ENCODE measurements at places on chromosomes 12 and 14. TPM values are rescaled to one million over a fixed set of nuclear protein-coding genes. Genes with fewer than 3 reads are reported as not detected.
A peak's percentile ranks its signal among the peaks of the same experiment; 100 is the strongest.

Gene GON7
- 5.3 TPM for total RNA-seq

Gene RND1
- total RNA-seq: 2.2 TPM

Gene KRT74
- total RNA-seq: not detected

Gene GLT1D1
- total RNA-seq: 0.16 TPM

Gene IAPP
- not detected for total RNA-seq

Gene GALNT6
- total RNA-seq: 13.8 TPM

DNA sequence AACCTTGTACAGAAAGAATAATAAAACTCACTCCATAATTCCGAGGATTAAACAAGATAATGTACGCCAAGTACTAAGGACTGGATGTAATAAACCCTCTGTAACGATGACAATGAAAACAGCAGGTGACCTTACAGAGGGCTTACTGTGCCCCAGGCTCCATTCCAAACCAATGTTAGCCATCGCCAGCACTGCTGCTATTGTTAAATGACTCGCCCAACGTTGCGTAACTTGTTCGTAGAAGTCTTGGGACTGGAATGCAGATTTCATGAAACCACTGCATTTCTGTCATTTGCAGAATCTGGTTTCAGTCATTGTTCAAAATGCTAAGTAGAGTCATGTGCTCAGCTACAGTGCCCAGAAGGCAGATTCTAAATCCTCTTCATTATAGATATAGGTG, 728 bp upstream of the STON2 start:
- peaks cover 13% of the 10 kb centered on the region for H3K27me3 ChIP-seq
- no peaks in the 10 kb centered on the region for H3K36me3 ChIP-seq
- peak overlapping the region; percentile 41 for H3K4me3 ChIP-seq
- H3K27ac ChIP-seq: peak overlapping the region; percentile 84
- DNase-seq: peak; percentile 100

DNA sequence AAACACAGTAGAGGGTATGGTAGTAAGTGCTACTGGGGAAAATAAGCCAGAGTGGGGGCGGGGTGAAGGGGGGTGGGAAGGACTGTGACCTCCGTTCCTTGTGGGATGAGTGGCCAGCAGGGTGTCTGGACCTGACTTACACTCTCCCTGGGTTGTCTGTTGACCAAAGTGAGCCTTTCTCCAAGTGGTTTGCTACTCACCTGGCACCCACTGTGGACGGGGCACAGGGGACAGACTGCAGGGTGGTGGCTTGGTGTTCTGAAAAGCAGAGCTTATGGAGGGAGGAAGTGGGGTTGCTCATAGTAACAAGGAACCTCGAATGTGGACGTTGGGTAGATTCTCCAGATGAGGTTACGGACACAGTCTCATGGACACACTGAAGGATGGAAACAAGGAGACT, 94.4 kb upstream of the VRK1 start:
- H3K27me3 ChIP-seq: no peaks in the 10 kb centered on the region
- no peak overlapping the region for H3K27ac ChIP-seq
- no peak overlapping the region for H3K4me3 ChIP-seq
- no peaks in the 10 kb centered on the region for H3K4me1 ChIP-seq
- no peaks in the 10 kb centered on the region for H3K36me3 ChIP-seq

GRCh38 chr12:13222076-13222475, 25.6 kb downstream of the EMP1 start:
- peaks cover 18% of the 10 kb centered on the region for H3K4me1 ChIP-seq
- no peaks in the 10 kb centered on the region for H3K27me3 ChIP-seq
- no peak overlapping the region for H3K4me3 ChIP-seq
- no peak for DNase-seq
- H3K27ac ChIP-seq: no peak overlapping the region

DNA sequence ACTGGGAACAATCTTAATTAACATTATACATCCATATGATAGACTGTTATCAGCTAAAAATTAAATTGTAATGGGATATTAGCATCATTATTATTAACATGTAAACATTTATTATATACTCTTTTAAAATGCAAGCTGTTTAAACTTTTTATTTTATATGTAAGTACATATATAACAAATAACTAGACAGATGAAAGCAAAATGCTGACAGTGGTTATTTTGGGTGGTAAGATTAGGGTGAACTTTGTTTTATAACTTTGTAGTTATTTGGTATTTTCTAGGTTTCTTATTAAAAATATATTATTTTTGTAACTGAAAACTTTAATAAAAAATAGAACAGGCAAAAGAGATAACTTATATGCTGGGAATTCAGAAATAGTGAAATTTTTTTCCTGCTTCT, 62.6 kb upstream of the KIF21A start:
- no peaks in the 10 kb centered on the region for H3K4me1 ChIP-seq
- no peaks in the 10 kb centered on the region for H3K36me3 ChIP-seq
- no peak overlapping the region for H3K27ac ChIP-seq
- no peak for DNase-seq
- no peak overlapping the region for H3K4me3 ChIP-seq

DNA sequence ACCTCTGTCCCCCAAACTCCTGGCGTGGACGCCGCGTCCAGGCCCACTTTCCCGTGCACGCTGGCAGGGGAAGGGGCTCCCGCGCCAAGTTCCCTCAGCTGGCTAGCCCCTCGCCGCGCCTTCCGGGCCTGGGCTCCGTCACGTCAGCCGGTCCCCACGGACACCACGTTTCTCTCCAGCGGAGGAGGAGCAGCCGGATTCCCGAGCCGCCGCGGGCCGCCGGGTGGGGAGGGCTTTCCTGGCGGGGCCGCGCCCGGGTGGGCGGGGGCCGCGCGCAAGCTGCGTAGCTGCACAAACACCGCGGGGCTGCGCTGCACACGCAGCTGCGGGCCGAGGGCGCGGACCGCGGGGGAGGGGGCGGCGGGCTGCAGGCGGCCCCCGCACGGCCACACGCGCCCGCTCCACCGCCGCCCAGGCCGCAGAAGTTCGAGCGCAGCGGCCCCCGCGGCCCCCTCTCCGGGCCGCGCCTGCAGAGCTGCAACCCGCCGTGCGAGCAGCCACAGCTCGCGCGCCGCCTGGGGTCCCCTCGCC, 45.1 kb upstream of the PNMA1 start:
- peak; percentile 39 for DNase-seq
- peaks cover 46% of the 10 kb centered on the region for H3K4me1 ChIP-seq
- H3K4me3 ChIP-seq: peak overlapping the region; percentile 73
- no peaks in the 10 kb centered on the region for H3K36me3 ChIP-seq

DNA sequence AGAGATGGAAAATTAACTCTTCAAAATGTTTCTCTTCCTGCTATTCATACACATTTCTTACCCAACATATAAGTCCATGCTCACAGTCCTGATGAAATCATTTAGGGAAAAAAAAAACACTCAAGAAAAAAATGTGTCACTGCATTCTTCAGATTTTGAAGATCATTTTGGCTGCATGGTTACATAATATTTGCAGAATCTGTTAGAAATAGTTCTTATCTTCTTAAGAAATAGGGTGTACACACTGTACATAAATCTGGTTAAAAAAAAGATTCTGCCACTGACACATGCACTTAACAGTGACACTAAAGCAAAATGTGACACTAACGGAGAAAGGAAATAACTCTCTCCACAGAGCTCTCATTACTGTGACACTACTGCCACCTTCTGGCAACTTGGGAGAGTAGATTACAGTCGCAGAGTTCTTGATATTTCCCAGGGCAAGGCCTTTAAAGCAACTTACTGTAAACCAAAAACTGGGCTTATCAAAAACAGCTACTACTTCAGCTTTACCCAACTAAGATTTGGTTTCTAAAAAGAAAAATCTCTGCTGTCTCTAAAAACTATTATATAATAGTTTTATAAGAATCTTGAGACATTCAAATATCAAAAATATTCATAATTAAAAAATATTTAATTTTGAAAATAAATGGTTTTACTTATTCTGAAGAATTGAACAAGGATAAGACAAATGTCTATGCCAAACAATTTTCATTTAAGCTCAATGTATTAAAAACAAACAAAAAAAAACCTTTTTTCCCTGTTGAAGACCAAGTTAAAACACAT, 65.0 kb downstream of the SETD3 start:
- no peak overlapping the region for H3K27ac ChIP-seq
- no peak overlapping the region for H3K4me3 ChIP-seq
- peaks cover 6% of the 10 kb centered on the region for H3K4me1 ChIP-seq
- no peaks in the 10 kb centered on the region for H3K36me3 ChIP-seq

GRCh38 chr12:388541-389141, 479 bp downstream of the KDM5A start:
- H3K36me3 ChIP-seq: peaks cover 6% of the 10 kb centered on the region
- H3K4me1 ChIP-seq: peaks cover 11% of the 10 kb centered on the region
- H3K27me3 ChIP-seq: no peaks in the 10 kb centered on the region

- no peak for DNase-seq
- H3K4me3 ChIP-seq: no peak overlapping the region
These were observed 26.5 kb downstream of the PLEKHH1 start for GRCh38 chr14:67559639-67560038.

DNA sequence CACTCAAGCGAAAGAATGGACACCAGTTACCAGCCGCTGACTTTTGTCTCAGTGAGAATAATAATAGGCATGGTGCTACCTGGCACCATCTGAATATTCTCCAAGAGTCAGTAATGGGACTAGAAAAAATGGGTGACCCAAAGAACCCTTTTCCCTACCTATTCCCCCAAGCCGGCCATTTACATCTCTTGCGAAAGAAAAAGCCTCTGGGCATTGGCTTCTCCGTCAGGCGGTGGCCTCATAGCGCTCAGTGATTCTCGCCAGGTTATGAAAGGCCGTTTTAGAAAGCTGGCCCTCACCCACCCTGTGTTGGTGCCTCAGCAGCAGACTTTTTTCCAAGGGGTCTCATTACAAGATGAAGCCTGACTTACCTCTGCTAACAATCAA, 523 bp upstream of the SLC6A15 start:
- peak overlapping the region; percentile 91 for H3K4me3 ChIP-seq
- peaks cover 11% of the 10 kb centered on the region for H3K4me1 ChIP-seq
- no peaks in the 10 kb centered on the region for H3K27me3 ChIP-seq
- no peak for DNase-seq
- no peak overlapping the region for H3K27ac ChIP-seq
- no peaks in the 10 kb centered on the region for H3K36me3 ChIP-seq

Data from astrocyte (in vitro differentiated cells and primary cell).